ENCODE measurements at places on chromosomes 12 and 14. TPM values are rescaled to one million over a fixed set of nuclear protein-coding genes. Genes with fewer than 3 reads are reported as not detected.

DNA sequence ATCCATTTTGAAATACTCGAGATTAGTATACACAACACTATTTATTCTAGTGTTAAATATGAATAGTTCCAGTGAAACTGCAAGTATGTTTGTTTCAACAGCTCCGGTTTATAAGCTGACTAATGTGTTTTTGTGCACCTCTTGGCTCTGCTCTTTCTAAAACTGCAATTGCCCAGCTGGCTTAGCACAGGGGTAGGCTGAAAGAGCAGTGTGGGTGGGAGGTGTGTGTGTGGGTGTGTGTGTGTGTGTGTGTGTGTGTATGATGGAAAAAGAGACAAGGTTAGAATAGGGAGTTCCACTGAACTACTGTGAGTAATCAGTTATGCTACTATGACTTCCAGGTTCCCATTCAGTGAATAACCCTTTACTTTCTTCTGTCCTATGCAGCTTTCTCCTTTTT, 37.8 kb upstream of the DDHD1 start:
- peak; percentile 12 for DNase-seq

- no peak for DNase-seq
These were observed 154.9 kb downstream of the SEC23A start for GRCh38 chr14:38948171-38948570.

DNA sequence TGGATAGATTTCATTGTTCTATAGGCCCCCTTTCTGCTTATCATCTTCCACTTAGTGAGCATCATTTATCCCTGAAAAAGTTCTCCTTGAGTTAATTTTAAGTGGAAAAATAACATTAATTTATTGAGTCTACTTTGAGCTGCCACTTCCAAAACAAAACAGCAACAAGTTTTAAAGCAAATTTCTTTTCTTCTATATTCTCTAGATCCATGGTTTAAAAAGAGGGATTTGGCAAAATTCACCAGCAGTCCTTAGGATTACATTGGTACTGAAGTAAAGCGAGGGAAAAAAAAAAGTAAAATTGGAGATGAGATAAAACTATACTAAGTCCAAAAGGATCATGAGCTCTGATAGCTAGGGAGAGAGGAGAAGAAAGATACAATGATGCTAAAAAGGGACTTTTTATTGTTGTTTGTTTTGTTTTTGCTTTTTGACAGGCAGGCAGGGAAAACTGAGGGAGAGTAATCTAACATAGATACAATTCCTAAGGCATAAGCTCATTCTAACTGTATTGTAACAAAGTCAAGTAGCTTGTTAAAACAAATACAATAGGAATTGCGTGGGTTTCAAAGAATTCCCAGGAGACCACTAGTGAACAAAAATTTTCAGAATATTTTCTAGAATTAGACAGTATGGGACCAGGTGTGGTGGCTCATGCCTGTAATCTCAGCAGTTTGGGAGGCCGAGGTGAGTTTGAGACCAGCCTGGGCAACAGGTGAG, 19.2 kb upstream of the PLEKHA5 start:
- DNase-seq = peak; percentile 31

DNA sequence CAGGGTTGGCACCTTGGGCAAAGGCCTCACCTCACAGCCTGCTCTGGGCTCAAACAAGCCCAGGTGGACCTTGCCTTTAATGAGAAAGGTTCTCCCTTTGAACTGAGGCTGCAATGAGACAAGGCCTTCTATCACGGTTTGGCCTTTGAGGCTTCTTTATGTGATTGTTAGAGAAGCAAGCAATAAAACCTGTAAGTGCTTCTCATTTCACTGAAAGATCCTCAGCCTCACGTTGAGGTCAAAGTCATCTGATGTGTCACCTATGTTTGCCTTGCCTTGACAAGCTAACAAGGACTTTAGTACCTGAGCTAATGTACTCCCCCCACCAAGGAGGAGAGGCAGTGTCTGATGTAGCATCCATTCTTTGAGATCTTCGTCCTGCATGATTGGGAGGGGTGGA, 155.9 kb upstream of the RBM19 start:
- no peak for DNase-seq

- no peak for DNase-seq
These were observed 170.7 kb downstream of the NUAK1 start for GRCh38 chr12:105968025-105968424.

GRCh38 chr14:75634848-75635247, 25.8 kb downstream of the ERG28 start:
- DNase-seq = no peak

DNA sequence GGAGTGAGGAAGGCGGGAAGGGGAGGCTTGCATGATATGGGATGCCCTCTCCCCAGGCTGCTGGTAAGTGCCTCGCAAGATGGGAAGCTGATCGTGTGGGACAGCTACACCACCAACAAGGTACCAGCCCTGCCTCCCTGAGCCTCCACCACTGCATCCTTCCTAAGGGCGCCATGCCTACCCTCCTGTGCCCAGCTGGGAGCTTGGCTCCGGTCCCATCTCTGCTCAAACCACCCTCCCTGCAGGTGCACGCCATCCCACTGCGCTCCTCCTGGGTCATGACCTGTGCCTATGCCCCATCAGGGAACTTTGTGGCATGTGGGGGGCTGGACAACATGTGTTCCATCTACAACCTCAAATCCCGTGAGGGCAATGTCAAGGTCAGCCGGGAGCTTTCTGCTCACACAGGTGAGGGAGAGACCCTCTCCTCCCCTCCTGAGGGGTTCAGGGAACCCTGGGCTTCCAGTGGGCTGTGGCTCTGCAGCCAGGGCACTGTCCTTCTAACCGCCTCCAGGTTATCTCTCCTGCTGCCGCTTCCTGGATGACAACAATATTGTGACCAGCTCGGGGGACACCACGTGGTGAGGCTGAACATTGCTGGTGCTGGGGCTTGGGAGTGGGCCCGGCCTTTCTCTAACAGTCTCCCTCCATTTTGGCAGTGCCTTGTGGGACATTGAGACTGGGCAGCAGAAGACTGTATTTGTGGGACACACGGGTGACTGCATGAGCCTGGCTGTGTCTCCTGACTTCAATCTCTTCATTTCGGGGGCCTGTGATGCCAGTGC, 2.6 kb downstream of the GNB3 start:
- DNase-seq = no peak

- DNase-seq = peak; percentile 69
These were observed 53.4 kb downstream of the LTBP2 start for GRCh38 chr14:74558655-74559054.

The TRMT61A gene
- total RNA-seq = 6.4 TPM

The NUP107 gene
- 54.4 TPM for total RNA-seq

The OR6C2 gene
- not detected for total RNA-seq

The FAR2 gene
- 1.1 TPM for total RNA-seq

The BBOF1 gene
- total RNA-seq = 1.6 TPM
